Umbilical cord (tissue), 2 donors: ENCODE measurements at places on chromosomes 6 and 20. TPM values are rescaled to one million over a fixed set of nuclear protein-coding genes. Genes with fewer than 3 reads are reported as not detected.

DNA sequence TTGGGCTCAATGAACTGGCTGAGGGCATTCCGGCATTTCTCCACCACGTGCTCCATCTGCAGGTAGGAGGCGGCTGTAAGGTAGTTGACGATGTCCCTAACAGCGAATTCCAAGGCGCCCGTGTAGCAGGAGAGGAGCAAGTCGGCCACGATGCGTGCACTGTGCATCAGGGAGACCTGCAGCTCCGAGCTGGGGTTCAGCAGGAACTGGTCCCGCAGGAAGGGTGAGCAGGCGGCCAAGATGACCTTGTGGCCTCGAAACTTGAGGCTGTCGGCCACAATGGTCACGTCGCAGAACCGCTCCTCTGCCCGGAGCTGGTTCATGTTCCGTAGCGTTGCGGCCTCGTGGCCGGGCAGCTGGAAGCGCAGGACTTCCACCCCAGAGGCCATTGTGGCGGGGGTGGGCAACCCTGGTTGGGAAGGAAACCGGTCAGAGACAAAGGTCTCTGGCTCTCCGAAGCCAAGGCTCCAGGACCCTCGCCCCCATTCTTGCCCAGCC, 920 bp downstream of the ZBTB12 start:
- no peak for DNase-seq

DNA sequence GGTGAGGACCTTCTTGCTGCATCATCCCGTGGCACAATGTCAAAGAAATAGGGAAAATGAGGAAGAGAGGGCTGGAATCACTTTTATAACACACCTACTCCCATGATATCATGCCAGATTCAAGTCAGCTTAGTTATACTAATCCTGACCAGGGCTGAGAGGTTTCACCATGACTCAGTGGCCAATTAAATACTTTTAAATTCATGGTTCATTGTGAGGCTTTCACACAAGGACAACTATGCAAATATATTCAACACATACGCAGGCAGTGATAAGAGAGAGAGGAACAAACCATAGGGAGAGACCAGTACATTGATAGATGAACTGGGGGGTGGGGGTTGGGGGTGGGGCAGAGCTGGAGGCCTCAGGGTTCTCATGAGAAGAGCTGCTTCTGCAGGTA, 313.1 kb downstream of the LRFN2 start:
- DNase-seq = no peak

DNA sequence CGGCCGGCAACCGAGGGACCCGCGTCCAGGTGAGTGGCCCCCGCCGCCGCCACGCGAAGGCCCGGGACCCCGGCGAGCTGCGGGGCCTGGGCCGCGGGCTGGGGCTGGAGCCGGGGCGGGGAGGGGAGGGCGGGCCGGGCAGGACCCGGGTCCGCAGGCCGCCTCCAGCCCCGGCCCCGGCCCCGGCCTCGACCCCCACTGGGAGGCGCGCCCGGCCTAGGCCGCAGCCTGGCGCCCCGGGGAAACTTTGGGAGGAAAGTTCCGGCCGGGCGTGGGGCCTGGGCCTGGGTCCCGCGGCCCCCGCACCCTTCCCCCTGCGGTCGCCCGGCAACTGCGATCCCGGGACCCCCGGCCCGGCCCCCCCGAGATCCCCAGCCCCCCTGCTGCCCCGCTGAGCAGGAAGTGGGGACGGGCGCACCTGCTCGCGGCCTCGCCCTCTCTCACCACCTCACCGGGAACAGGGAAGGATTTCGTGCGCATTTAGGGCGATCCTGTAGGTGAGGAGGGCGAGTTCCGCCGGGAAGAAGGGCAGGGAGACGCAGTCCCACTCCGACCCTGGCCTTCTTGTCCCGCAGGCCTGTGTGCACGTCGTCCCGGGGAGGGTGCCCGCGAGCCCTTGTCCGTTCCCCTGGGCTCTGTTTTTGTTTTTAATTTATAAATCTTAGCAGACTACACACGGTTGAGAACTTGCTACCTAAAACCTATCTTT, 402 bp downstream of the OSBPL2 start:
- DNase-seq = no peak

DNA sequence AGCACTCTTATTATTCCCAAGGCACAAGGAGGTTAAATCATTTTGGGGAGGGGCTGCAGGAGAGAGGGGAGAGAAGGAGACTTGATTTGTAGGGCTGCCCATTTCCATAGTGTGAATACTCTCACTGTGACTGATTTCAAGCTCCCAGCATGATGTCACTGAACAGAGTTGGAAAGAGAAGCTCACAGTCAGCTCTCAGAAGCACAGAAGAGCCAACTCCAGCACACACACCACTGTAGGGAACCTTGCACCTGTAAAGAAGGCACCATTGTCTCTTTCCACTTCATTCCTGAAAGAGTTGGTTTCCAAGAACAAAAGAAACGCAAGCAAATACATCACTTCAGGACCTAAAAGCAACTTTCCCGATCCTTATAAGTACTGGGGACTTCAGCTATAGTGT, 12.7 kb upstream of the STK35 start:
- no peak for DNase-seq

DNA sequence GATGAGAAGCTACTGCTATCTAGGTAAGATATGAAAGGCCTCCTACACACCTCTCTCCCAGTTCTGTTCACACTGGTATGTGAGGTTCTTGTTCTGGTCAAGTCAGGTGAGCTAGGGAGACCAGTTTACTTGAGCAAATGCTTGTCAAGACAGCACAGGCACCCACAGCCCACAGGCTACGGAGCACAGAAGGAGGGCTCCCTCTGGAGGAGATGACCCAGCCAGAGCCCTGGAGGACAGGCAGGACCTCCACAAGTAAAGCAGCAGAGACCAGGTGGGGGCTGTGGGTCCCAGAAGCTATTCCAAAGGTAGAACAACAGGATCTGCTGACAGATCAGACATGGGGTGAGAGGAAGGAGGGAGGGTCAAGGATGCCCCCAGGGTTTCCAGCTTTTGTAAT, 13.2 kb downstream of the MMP24OS start:
- DNase-seq = no peak

DNA sequence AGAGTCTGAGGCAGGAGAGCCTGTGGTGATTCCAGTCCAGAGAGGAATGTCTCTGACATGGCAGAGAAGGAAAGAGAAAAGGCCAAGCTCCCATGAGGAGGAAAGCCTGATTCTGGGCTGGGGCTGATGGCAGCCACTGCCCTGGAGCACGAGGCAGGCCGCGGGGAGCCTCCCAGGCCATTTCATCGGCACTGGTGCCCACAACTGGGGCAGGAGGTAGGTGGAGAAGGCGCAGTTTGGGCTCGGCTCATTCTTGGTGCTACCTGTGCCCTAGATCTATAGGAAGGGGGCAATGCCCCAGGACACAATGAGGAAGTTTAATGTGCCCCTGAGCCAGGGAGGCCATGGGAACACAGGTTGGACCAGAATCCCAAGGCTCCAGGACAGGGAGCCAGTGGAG, 2.6 kb upstream of the TREML1 start:
- no peak for DNase-seq

DNA sequence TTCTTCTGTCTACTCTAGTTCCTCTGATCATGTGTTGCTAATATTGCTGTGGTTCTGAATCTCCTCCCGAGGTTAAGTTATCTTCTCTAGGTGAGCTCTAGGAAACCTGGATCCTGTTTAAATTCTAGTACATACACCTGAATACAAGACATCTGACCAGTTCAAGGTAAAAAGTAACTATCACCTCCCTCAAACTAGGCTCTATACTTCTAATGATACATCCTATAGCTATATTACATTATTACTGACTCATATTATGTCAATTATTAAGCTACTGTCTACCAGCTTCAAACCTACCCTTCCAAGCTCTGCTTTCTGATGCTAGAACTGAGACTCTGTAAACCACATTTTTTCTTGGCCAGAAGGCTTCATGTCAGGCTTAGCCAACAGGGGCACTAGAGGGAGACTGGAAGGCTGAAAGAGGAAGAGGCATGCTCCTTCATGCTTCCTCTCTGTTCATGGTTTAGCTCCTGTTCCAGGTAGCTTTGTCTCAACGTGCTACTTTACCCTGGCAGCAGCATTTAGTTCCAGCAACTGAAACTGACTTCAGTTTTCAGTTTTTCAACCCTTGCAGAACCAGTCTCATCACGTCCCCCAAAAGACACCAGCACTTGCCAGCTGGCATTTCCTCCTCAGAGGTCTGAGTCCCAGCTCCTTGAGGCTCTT, 148.4 kb upstream of the TOP1 start:
- no peak for DNase-seq

- DNase-seq = no peak
These were observed 31.3 kb downstream of the STX11 start for GRCh38 chr6:144181639-144182038.

DNA sequence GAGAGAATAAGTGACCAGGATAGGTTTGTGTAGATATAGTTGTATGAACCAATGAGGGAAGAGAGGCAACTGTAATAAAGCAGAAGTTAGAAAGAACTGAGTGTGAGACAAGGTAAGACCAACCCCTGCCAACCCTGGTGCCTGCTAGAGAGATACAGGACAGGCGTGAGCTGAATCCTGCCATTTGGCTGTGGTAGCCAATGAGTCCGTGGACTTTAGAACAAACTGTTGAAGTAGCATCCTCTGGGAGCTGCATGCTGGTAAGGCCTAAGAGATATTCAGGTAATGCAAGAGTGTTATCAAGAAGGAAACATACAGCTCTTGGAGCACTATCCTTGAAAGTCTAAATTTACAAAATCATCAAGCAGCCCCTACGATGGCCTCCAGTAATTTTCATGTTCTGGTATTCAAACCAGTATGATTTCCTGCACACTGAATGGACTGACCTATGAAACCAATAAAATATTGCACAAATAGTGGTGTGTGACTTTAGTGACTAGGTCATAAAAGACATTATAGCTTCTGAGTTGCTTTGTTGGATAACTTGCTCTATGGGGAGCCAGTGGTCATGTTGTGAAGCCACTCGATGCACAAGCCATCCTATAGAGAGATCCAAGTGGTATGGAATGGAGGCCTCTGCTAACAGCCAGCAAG, 24.0 kb downstream of the BTBD3 start:
- DNase-seq = no peak

GNRH2 gene
- total RNA-seq = not detected

FAM229B gene
- total RNA-seq = 9.4 TPM
